ENCODE measurements at places on chromosomes 13 and 19.
A peak's percentile ranks its signal among the peaks of the same experiment; 100 is the strongest.

DNA sequence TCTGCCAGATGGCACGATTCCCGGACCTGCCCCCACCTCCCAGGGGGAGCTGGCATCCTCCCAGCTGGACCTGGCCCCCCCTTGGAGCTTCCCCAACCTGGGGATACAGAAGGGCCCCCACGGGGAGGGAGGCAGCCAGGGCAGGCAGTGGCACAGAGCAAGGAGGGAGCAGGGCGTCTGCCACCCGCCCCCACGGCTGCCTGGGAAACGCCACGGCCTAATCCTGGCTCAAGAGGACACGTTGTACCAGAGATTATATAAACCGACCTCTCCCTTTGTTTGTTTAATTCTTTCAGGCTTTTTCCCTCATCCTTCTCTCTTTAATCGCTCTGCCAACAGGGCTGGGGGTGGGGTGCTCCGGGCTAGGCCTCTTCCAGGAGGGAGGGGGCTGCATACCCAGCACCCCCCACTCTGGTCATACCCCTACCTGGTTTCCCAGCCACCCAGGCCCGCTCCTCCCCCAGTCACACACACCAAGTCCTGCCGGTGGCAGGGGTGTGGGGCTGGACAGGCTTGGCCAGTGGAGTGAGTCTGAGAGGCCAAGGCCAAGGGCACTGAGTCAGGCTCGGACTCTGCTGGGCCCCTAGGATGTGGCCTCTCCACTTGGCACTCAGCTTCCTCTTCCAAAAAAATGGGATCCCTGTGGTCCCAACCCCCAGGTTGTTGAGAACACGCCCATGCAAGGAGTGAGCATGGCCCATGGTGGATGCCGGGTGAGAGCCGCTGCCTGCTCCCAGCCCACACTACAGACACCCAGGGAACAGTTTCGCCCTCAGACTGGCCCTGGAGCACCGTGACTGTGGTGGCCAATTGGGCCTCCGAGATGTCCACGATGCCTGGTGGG is 29.5 kb upstream of the NFIC start:
- DNase-seq = no peak

DNA sequence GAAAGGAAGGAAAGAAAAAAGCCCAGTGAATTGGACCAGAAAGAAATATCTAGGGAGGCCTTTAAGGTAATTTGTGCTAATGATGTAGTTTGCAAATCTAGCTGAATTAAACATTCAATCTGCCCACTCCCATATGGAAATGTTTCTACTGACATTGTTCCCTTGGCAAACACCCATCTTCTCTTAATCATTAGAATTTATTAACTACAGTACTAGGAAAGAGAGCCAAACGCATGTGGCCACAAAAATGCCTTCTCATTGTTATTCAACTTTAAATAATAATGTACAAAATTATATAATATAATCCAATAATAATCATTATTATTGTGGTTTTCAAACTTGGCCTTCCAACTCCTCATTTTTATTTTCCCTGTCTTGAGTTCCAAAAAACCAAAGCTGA is 234.7 kb downstream of the NHLRC3 start:
- no peak for DNase-seq

- DNase-seq = no peak
Measured at GRCh38 chr13:101911752-101912151, 459.3 kb downstream of the ITGBL1 start.

DNA sequence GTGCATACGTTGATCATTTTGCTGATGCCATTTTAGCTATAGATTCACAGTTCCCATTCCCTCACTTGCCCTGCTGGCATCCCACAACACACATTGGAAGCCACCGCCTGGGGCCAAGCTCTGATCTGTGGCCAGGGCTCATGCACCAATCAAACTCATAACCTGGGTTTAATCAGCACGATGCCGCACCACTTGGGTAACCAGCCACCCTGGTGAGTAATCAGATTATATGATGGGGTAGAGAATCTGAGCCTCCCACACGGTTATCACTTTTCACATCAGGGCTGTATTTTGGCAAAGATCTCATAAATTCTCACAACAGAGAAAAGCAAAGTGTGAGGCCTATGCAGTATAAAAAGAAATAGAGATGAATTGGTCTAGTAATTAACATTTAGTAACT is 66.0 kb upstream of the TNFRSF19 start:
- no peak for DNase-seq

GRCh38 chr19:7106711-7107657 is 37.5 kb downstream of the ZNF557 start:
- DNase-seq = no peak

- DNase-seq = no peak
Measured at GRCh38 chr19:57978586-57979289, 4.4 kb upstream of the C19orf18 start.

DNA sequence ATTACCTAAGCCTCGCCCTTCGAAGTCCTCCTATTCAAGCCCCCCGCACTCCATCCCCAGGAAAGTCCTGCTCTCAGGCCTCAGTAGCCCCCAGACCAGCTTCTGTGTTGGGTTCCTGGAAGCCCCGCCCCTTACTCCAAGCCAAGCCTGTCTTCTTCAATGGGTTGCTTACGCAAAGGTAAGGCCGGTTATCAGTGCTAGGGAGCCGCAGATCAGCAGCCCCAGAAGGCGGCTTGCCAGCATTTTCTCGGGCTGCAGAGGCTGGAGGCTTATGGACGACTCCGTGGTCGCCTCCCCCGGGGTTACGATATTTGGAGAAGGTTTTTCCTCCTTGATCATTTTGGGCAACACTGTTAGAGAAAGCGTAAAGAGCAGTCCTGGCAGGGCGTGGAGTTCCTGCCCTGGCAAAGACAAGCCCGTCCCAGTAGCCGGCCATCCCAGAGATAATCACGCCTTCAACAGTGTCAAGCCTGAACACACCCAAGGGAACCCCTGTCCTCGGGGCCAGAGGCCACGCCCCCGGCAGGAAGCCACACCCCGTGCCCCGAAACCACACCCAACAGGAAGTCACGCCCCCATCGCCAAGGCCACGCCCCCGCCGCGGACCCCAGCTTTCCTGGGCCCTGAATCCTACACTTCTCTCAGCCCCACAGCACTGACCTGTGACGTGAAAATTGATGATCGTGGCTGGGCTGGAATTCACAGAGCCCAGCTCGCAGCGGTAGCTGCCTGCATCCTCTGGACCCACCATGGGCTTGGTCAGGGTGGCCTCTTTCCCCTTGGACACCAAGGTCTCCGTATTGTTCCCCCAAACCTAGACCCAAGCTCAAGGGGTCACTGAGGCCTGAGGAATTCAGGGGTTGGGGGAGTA is 954 bp upstream of the RASIP1 start:
- DNase-seq = peak; percentile 69

- no peak for DNase-seq
Measured at GRCh38 chr13:111857336-111857735, 209.6 kb upstream of the SOX1 start.

GRCh38 chr19:7769171-7769570 is 6.1 kb downstream of the CLEC4M start:
- no peak for DNase-seq

- no peak for DNase-seq
Measured at GRCh38 chr13:40589285-40590109, 76.9 kb downstream of the FOXO1 start.

- DNase-seq = no peak
Measured at GRCh38 chr13:76383676-76384461, 502.3 kb downstream of the KCTD12 start.

GRCh38 chr13:23859455-23859854 is 29.7 kb downstream of the MIPEP start:
- DNase-seq = no peak

GRCh38 chr19:28472843-28473242 is 740.1 kb downstream of the UQCRFS1 start:
- no peak for DNase-seq

DNA sequence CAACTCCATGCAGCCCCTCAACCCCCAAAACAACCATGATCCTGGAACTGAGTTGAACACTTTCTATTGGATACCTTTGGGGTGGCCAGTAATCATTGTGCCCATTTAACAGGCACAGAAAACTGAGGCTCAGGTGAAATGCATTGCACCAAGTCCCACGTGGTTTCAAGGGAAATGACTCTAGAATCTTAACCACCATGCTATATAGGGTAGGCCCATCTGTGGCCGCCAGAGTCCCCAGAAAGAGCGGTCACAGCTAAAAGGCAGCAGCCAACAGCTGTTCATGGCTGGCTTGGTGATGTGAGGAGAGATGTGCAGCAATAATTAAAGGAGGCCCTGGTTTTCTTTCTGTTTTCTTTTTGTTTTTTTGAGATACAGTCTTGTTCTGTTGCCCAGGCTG is 2.6 kb downstream of the CNN1 start:
- DNase-seq = no peak

DNA sequence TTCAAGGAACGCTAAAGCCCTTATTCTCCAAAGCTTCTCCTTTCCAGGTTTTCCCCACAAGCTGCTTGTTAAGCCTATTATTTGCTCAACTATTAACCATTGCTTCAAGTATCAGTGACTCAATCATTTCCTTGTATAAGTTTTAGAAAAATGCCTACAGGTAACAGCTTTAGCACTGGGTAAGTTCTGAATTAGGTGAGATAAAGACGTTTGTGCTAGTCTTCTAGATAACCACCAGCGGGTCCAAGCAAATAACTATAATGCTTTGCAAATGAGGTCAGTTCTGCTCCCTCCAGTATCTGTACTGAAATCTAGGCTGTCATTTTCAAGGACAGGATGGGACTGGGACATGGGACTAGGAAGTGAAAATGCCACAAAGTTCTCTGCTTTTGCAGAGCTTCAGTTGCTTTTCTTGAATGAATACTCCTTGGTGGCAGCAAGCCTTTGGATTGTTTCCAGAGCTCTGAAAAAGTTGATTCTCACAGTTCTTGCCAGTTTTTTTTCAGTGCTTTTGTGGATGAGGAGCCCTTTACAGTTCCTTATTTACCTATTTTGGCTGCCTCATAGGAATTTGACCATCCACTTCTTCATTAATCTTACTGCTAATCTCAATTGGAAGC is 1487.7 kb downstream of the EFNB2 start:
- no peak for DNase-seq

DNA sequence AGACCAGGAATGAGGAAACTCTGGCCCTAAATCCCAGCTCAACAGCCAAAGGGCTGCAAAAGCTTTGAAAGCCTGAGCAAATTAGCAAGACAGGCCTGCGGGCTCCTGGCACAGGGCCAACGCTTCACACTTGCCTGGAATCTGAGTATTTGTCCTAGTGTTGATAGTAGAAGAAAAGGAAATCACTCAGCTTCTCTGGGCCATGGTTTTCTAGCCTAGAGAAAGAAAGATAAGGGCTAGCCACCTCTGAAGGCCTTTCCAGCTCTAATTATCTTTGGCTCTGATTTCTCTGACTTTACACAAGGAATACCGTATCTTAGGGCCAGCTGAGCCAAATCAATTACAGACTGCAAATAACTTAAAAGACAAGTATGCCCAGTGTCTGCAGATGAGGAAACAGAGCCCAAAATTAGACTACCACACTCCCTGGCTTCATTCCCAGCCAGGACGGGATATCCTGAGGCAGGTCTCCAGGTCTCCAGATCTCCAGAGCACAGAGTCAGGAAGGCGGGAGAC is 69.6 kb downstream of the STK24 start:
- no peak for DNase-seq

- DNase-seq = no peak
Measured at GRCh38 chr13:25783601-25784024, 268.2 kb downstream of the SHISA2 start.

DNA sequence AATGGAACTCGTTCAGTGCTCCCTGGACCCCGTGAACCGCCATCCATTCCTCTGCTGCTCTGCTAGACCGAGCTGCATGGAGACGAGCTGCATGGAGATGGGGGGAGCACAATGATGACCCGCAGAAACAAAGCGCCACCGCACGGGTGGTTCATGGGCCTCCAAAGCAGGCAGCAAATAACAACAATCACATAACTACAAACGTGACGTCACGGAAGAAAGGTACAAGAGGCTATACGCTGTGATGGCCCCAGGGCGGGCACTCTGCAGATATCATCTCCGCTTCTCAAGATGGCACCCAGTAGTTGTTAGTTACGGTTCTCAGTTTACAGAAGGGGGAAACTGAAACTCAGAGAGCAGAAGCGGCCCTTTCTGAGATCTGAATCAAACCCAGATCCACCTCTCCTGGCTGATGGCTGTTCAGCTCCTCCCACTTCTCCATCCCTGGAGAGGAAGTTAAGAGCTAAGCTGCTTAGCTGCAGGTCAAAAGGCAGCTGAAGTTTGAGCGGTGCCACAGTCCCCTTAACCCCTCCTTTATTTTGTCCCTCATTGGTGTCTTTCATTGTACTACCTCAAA is 1.7 kb downstream of the ATP13A1 start:
- DNase-seq = peak; percentile 52

- no peak for DNase-seq
Measured at GRCh38 chr13:21365574-21365973, 93.5 kb downstream of the ZDHHC20 start.

GRCh38 chr13:32121316-32121715 is 89.7 kb downstream of the FRY start:
- DNase-seq = no peak

DNA sequence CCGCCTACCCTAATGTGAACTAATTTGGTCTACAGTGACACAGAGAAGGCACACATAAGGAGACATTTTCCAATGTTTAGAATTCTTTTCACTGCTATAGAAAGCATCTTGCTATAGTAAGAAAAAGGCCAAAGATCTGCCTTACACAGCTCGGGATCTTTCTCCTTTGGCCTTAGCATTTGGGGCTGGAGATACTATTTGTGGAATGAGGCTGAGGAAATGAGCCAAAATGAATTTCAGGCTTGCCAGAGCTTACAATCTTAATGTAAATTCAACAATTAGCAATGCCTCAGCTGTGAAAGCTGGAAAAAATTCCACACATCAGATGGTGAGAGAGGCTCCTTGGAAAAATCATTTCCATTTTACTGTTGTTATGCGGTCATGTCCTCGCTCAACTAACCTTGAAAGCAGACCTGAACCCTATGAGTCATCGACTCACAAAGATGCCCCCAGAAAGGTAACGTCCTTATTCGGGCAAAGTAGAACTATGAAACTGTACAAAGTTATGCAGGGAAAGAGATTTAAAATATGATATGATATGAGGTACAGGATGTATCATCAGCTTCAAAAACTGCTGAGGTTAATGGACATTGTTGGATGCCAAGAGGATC is 324.5 kb upstream of the NBEA start:
- DNase-seq = no peak

GRCh38 chr13:37127691-37128241 is 22.3 kb upstream of the CSNK1A1L start:
- DNase-seq = no peak

DNA sequence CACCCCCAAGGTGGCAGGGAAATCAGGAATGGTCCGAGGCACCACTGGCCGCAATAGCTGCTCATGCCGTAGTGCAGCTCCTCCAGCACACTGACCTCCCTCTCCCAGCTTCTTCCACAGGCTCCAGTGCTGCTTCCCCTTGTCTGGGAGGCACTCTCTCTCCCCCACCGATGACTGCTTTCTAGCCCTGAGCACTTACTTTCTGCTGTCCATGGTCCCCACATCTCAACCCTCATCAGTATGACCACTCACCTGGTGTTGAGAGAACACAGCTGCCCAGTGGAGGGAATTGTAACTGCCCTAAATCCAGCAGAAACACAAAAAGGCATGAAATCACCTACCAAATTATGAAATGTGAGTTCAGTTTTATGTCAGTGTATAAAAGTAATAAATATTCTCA is 28.9 kb upstream of the TPP2 start:
- no peak for DNase-seq
